A673 (cell line): ENCODE measurements at places on chromosomes 6 and 20. TPM values are rescaled to one million over a fixed set of nuclear protein-coding genes. Genes with fewer than 3 reads are reported as not detected.

The MYLK4 gene
- total RNA-seq = 0.13 and 0.39 TPM in 2 replicates

DNA sequence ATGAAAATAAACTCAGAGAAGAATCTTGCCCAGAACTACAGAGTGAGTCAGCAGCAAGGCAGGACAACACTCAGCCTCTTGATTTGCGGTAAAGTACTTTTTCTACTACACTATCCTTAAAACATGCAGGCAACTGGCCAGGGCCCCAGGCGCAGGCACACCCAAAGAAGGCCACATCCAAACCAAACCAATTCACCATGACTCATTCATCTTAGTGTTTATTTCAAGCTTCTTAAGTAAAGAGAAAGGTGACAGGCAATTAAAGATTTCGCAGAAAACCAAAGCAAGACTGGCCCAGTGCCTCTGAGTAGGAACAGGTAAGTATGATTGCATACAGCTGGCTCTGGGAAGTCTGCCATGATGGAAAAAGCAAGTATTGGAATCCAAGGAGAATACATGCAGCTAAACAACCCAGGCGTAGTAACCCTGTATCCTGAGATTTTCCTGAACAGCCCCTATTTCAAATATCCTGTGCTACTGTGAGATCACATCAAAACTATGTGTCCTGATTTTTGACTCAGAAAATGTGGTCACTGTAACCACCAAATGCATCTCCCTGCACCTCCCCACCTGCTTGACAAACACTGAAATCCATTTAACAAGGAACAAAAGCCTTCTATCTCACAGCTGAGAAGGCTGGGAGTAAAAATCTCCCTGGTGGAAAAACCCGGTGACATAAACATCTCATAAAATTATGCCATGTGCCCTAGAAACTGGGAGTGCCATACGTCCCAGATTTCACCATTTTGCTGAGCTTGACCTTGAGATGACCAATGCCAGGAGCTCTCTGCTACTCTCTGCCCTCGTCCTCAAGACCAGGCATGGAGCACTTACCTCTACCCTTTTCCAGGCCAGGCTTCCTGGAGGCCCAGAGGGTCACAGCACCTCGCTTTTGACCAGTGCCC, 12.4 kb downstream of the WFDC3 start:
- no peak overlapping the region for H3K4me3 ChIP-seq
- peak; percentile 35 for DNase-seq
- H3K27me3 ChIP-seq = no peaks in the 10 kb centered on the region
- H3K27ac ChIP-seq = no peak overlapping the region
- H3K36me3 ChIP-seq = no peaks in the 10 kb centered on the region

DNA sequence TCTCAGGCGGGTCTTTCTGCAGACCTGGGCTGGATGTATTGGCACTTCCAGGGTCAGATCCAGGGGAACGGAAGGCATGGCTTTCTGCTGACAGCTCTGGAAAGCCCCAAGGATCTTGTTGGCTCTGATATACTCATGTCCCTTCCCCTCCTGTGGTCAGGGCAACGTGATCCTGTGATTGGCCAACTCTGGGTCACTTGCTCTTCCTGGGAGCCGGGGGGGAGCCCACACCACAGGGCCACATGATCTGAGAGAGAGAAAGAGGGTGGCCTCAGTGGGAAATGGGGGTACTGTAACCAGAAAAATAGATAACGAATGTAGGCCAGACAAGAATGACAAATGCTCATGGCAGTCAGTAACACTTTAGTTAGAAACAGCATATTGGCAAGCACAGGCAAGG, 223.0 kb downstream of the NFATC2 start:
- no peak for DNase-seq
- no peak overlapping the region for H3K27ac ChIP-seq

The PACRG gene
- total RNA-seq = not detected in 2 replicates

- peak overlapping the region; percentile 83 for H3K4me3 ChIP-seq
- H3K36me3 ChIP-seq = peaks cover 10% of the 10 kb centered on the region
- peaks cover 10% of the 10 kb centered on the region for H3K4me1 ChIP-seq
- peak overlapping the region; percentile 90 for H3K27ac ChIP-seq
These were observed 1.3 kb downstream of the SEC63 start for GRCh38 chr6:107956586-107957307.

- H3K36me3 ChIP-seq = peaks cover 74% of the 10 kb centered on the region
- no peaks in the 10 kb centered on the region for H3K27me3 ChIP-seq
- DNase-seq = no peak
These were observed 1.1 kb downstream of the ATP5F1E start for GRCh38 chr20:59030911-59031563.

DNA sequence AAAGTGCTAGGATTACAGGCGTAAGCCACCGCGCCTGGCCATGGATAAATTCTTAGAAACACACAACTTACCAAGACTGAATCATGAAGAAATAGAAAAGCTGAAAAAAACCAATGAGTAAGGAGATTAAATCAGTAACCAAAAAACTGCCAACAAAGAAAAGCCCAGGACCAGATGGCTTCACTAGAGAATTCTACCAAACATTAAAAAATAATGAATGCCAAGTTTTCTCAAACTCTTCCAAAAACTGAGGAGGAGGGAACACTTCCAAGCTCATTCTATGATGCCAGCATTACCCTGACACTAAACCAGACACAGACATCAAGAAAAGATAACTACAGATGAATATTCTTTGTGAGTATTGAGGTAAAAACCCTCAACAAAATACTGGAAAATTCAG, 44.3 kb downstream of the USP49 start:
- no peaks in the 10 kb centered on the region for H3K4me1 ChIP-seq
- H3K4me3 ChIP-seq = no peak overlapping the region
- H3K27me3 ChIP-seq = no peaks in the 10 kb centered on the region
- no peaks in the 10 kb centered on the region for H3K36me3 ChIP-seq
- no peak for DNase-seq

GRCh38 chr20:18839507-18840247, 26.1 kb downstream of the SCP2D1 start:
- no peak overlapping the region for H3K4me3 ChIP-seq
- H3K27ac ChIP-seq = no peak overlapping the region
- no peaks in the 10 kb centered on the region for H3K4me1 ChIP-seq
- H3K27me3 ChIP-seq = no peaks in the 10 kb centered on the region
- no peaks in the 10 kb centered on the region for H3K36me3 ChIP-seq
- peak; percentile 41 for DNase-seq

The RIMS4 gene
- 0.24 and 0.39 TPM in 2 replicates for total RNA-seq

The TPX2 gene
- total RNA-seq = 187 and 189 TPM in 2 replicates

DNA sequence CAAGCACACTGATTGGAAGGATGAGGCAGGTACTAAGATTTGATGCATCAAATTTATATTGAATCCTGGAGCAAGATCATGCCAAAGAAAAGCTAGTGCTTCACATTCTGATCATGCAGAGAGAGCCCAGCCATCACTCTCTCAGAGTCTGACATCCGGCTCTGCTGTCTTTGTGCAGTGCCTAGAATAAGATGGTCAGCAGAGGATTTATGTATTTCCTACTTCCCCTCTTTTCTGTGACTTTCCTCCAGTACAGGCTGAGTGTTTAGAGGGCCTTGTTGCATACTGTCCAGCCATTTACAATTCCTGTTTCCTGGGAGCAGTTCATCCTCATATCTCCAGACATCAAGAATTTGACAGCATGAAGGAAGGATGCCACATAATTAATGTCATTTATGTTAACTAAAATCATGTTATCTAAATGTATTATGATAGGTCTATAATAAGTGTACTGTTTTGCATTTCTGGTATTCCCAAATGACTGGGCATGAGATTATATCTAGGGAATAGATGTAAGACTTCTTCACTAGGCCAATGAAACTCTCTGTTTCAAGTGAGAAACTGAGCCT, 167.6 kb downstream of the EPM2A start:
- no peak overlapping the region for H3K4me3 ChIP-seq
- no peak for DNase-seq
- H3K27ac ChIP-seq = no peak overlapping the region

DNA sequence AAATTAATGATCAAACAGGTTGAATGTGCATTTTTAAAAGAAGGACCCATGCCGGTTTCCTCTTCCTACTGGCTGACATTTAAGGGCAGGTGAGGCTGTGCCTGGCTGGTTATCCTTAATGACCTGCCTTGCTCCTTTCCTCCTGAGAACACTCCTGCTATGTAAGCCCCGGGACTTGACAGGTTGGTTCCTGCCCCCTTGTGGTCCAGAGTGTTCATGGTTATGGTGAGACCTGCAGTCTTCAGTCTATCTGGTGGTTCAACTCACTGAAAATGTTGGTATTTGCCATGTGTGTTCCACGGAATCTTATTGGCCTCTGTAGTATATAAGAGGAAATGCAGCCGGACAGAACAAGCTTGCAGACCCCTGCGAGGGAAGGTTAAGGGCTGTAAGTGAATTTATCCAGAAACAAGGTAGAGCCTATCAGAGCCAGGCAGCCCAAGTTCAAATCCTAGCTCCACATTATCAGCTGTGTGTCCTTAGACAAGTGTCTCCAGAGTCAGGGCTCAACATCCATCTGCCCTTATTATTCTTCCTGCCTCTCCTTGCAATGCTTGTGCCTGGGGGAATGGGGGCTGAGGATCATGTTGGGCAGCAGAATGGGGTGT, 5.2 kb upstream of the BPIFA3 start:
- DNase-seq = peak; percentile 53
- no peak overlapping the region for H3K4me3 ChIP-seq
- H3K36me3 ChIP-seq = no peaks in the 10 kb centered on the region

DNA sequence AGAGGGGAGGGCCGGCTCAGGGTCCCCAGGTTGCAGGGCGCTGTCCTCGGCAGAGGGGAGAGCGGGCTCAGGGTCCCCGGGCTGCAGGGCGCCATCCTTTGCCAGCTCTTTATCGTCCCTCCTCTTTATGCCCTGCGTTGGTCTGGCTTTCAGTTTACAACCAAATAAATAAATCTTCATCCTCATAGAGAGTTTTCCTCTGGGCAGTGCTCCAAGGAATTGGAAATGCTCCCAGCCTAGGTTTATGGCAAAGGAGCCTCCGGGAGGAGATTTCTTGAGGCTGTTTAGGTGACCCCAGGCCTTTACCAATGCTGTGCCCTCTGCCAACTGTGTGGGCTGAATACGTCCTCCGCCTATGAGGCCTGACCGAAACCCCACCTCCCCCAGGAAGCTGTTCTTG, 60.2 kb downstream of the CHMP4B start:
- no peaks in the 10 kb centered on the region for H3K4me1 ChIP-seq
- H3K27ac ChIP-seq = no peak overlapping the region
- no peaks in the 10 kb centered on the region for H3K27me3 ChIP-seq
- H3K4me3 ChIP-seq = no peak overlapping the region

DNA sequence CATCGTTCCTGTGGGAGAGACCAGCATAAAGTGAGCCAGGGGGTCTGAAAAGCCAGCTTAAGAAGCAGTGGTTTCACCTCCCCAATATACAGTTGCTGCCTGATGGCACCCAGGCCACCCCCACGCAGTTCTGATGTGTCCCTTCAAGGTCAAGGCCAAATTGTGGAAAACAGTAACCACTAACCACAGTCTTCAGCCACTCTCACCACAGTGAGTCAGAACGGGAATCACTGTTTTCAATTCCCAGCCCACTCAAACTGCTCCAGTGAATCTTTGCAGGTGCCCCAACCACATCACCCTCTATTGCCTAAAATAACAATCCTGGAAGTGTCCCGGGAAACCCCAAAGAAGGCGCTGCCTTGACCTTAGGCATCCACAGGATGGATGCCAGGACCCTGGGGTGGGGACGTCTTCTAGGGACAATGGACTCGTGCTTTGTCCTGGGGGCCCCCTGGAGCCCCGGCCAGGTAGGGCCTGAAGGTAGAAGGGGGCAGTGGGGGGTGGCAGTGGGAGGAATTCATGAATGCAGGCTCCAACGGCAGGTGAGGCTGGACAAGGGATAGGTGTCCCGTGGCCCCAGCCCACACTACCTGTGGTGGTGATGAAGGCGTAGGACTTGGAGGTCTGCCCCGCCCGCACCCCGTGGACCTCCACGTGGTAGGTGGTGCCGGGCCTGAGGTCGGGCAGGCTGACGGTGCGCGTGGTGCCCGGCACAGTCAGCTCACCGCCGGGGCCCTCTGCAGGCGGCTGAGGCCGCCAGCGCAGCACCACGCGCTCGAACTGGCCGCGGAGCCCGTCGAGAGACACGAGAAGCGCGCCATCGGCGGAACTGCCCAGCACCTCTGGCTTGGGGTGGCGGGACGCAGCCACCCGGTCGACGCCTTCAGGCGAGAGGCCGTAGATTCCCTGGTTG, 22.2 kb downstream of the TNXB start:
- DNase-seq = peak; percentile 29
- no peaks in the 10 kb centered on the region for H3K36me3 ChIP-seq
- no peak overlapping the region for H3K4me3 ChIP-seq
- H3K27ac ChIP-seq = no peak overlapping the region
- H3K27me3 ChIP-seq = peaks cover 7% of the 10 kb centered on the region
